ENCODE measurements at places on chromosomes 1 and 21. TPM values are rescaled to one million over a fixed set of nuclear protein-coding genes. Genes with fewer than 3 reads are reported as not detected.

The CLEC20A gene
- total RNA-seq: 0.15 TPM

The ZNF695 gene
- 4.4 TPM for total RNA-seq

The PKLR gene
- not detected for total RNA-seq

The CSF3R gene
- total RNA-seq: not detected

The PPP1R12B gene
- total RNA-seq: 7.4 TPM

The FCRL1 gene
- not detected for total RNA-seq

The CYP4X1 gene
- 0.33 TPM for total RNA-seq

The ENO1 gene
- total RNA-seq: 2,271 TPM

The MATN1 gene
- not detected for total RNA-seq

The AK5 gene
- 9.5 TPM for total RNA-seq

The PIGK gene
- 34.7 TPM for total RNA-seq
